Kidney (tissue), 22 donors: ENCODE measurements at places on chromosomes 11 and 22. TPM values are rescaled to one million over a fixed set of nuclear protein-coding genes. Genes with fewer than 3 reads are reported as not detected.
A peak's percentile ranks its signal among the peaks of the same experiment; 100 is the strongest.

- DNase-seq = peak; percentile 95
Measured at GRCh38 chr22:27726686-27727449, 74.7 kb downstream of the MN1 start.

DNA sequence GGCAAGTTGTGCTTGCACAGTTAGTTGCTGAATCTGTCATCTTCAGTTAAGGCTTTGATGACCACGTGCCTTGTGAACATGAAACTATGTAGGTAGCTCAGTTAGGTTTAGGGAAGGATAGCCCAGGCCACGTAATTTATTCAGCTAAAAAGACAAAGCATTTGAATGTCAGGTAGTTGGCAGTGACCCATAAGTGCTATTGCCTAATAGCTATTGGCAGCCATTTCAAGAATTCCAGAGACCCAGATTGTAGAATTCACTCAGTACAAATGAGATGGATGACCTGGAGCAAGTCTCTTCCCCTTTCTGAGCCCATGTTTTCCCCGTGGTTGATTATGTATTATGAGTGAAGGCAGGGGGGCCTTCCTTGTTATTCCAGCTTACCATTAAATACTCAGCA is 265.3 kb upstream of the ANO5 start:
- DNase-seq = no peak

- DNase-seq = peak; percentile 19
Measured at GRCh38 chr11:1062075-1062820, 12.4 kb upstream of the MUC2 start.

DNA sequence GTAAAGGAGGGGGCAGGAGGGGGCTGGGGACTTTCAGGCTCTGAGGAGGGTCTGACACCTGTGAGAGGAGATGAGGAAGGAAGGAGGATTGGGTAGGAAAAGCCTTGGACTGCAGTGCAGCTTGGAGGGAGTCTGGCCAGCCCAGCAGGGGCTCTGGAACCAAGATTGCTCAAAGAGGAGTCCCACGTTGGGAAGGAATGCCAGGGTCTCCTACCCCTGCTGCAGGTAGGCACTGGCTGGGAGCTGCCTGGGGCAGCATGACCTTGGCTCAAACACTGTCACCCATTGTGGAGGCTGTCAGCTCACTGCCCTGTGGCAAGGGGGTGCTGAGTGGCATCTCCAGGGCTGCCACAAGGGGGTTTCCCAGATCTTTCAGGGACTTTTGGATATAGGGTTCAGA is 94.5 kb downstream of the RPS6KA4 start:
- no peak for DNase-seq

TYR gene
- polyA plus RNA-seq = not detected
